ENCODE measurements at places on chromosomes 11 and 22. TPM values are rescaled to one million over a fixed set of nuclear protein-coding genes. Genes with fewer than 3 reads are reported as not detected.
A peak's percentile ranks its signal among the peaks of the same experiment; 100 is the strongest.

GRCh38 chr11:40647295-40647694, 812.2 kb downstream of the LRRC4C start:
- no peaks in the 10 kb centered on the region for H3K4me1 ChIP-seq
- H3K4me3 ChIP-seq, result no peak overlapping the region
- no peaks in the 10 kb centered on the region for H3K36me3 ChIP-seq
- no peak for DNase-seq
- H3K27me3 ChIP-seq, result no peaks in the 10 kb centered on the region
- no peak overlapping the region for H3K27ac ChIP-seq

DNA sequence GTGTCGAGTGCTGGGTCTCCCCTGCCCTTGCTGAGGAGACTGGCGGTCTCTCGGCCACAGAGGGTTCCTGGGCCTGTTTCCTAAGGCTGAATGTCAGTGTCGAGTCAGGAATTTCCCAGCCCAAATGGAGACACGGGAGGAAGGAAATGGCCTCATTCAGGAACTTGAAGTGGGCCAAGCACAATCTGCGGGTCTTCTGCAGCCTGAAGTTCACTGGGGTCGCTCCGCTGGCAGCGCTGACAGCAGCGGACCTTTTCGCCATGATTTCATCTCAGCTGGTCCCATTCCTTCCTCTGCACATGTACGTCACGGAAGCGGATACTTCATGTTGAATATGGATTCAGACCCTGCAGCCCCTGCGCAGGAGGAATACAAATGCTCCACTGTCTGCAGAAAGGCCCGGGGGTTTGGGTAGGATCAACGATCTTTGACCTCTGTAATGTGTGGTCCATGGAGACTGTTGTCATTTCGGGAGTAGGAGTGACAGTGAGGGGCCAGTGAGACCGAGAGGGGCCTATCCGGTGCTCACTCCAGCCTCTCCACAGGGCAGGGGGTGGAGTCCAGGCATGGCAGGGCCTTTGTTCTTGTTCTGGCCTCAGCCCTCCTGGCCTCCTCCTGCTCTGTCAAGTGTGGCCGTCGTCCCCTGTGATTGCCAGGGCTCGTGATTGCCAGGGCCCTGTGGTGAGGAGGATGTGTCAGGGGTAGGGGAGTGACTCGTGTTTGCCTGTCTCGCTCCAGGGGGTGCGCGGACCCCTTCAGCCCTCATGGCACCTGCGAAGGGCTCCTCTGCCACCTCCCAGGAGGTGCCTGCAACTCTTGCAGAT, 402.3 kb downstream of the TBC1D22A start:
- H3K4me3 ChIP-seq, result no peak overlapping the region
- peaks cover 4% of the 10 kb centered on the region for H3K4me1 ChIP-seq
- no peak overlapping the region for H3K27ac ChIP-seq
- H3K27me3 ChIP-seq, result no peaks in the 10 kb centered on the region
- no peaks in the 10 kb centered on the region for H3K36me3 ChIP-seq

GRCh38 chr22:17085277-17086181, 729 bp downstream of the IL17RA start:
- DNase-seq, result no peak
- no peak overlapping the region for H3K27ac ChIP-seq
- H3K4me3 ChIP-seq, result peak overlapping the region; percentile 74
- peaks cover 4% of the 10 kb centered on the region for H3K27me3 ChIP-seq

DNA sequence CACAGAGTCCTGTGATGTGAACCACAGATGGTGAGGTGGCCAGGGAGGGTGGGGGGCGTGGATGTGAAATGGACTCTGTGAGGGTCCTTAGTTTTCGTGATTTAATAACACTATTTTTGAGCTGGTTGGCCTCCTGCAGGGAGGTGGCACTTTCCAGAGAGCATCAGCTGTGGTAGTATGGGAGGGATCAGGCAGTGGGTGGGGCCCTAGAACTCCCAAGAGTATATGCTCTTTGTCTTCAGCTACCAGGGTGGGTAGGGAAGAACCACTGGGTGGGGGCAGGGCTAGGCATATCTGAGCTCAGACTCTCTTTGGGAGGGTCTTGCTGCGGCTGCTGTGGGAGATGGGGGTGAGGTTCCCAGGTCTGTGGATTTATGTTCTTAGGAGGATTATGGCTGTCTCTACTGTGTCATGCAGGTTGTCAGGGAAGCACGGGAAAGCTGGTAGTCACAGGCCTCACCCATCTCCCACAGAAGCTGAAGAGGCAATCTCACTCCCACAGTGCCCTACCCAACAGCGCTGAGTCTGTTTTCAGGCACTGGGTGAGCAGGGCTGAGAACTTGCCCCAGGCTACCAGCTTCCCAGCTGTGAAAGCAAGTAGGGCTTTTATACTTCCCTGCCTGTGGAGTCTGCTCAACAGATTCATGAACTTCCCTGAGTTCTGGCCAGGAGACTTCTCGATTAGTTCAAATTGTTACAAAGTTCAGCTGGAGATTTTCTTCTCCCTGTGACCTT, 47.9 kb upstream of the SNX19 start:
- no peak overlapping the region for H3K4me3 ChIP-seq
- no peaks in the 10 kb centered on the region for H3K27me3 ChIP-seq
- H3K4me1 ChIP-seq, result no peaks in the 10 kb centered on the region
- DNase-seq, result no peak
- H3K36me3 ChIP-seq, result no peaks in the 10 kb centered on the region

DNA sequence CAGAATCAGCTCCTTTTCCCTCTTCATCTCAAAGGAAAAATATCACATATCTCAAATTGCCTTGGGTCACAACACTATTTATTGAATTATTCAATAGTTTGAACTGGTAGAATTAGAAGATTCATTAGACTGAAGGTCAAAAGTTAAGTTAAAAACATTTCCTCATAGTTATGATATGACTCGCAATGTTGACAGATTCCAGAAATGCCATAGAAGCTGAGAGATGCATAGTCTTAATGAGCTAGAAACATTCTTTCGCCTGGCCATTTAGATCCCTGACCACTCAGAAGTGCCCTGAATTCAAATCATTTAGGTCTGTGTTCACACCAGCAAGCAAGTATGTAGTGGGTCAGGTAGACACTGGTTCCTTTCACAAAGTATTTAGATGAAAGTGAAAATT, 44.4 kb downstream of the FAT3 start:
- H3K4me1 ChIP-seq, result peaks cover 14% of the 10 kb centered on the region
- H3K4me3 ChIP-seq, result no peak overlapping the region
- no peaks in the 10 kb centered on the region for H3K27me3 ChIP-seq
- H3K27ac ChIP-seq, result peak overlapping the region; percentile 47
- H3K36me3 ChIP-seq, result no peaks in the 10 kb centered on the region
- DNase-seq, result no peak

Gene OR2AG2
- not detected for polyA plus RNA-seq

Gene KRTAP5-9
- polyA plus RNA-seq, result not detected
